ENCODE measurements at places on chromosomes 12 and 14.

- peak; percentile 9 for DNase-seq
Observed at GRCh38 chr14:34331728-34332623, 130.1 kb downstream of the SPTSSA start.

DNA sequence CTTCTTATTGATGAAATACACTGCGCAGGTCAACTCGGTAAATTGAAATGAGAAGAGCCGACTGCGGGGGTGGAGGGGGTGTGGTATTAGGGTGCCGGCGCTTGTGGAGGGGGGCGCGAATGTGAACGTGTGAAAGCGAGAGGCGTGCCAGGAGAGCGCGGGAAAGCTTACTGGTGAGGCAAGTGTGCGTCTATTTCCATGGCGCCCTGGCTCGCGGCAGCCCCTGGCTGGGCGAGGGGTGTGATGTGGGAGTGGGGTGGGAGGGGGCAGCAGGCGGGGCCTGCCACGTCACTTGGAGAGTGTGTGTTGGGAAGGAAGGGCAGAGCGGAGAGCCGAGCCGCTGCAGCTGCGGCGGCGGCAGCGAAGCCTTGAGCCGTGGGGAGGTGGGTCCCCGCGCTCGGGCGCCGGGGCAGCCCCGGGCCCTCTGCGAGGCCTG lies 88.8 kb downstream of the GALNT8 start:
- no peak for DNase-seq

DNA sequence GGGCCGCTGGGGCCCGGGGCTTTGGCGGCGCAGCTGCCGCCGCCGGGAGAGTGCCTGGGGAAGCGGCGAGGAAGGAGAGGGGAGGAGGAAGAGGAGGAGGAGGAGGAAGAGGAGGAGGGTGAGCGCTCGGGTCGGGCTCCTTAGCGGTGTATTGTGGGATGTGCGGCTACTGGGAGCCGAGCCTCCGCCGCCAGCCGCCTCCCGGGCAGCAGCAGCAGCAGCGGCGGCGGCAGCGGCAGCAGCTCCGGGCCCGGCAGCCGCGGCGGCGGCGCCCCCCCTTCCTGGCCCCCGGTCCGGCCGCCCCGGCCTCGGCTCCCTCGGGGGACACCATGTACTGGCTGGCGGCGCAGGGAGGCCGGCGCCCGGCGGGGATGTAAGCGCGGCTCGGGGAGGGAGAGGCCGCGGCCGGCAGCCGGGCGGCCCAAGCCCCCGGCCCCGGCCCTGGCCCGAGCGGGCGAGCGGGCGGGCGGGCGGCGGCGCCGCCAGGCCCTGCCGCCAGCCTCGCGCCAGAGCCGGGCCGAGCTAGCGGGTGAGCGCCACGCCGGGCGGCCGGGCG lies at the start of gene SETD1B:
Gene SETD1B (plus strand): TSS at position 149 of the 556 bp plus-strand sequence. CDS start 729 bp downstream, outside the sequence.
- DNase-seq: no peak

GRCh38 chr12:57173683-57174082 lies 26.3 kb upstream of the LRP1-AS start:
- DNase-seq: no peak

- no peak for DNase-seq
Observed at GRCh38 chr14:94158239-94158883, 15.8 kb upstream of the PPP4R4 start.

- no peak for DNase-seq
Observed at GRCh38 chr12:54306925-54307741, 6.3 kb upstream of the NFE2 start.

DNA sequence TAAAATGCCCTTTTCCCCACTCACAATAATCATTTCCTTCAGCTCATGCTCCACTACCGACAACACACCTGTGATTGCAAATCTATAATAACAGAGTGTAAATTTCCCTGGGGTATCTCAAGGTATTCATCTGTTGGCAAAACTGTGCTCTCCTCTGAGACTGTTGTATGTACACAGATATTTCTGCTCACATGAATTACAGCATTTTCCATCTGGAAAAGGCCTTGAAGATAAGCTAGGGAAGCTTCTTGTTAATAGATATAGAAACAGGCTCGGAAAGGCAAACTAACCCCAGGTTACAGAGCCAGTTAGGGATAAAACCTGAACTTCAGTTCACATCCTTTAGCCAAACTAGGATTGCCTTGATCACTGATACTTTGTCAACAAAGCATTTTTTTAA lies 210.4 kb upstream of the KRR1 start:
- no peak for DNase-seq

DNA sequence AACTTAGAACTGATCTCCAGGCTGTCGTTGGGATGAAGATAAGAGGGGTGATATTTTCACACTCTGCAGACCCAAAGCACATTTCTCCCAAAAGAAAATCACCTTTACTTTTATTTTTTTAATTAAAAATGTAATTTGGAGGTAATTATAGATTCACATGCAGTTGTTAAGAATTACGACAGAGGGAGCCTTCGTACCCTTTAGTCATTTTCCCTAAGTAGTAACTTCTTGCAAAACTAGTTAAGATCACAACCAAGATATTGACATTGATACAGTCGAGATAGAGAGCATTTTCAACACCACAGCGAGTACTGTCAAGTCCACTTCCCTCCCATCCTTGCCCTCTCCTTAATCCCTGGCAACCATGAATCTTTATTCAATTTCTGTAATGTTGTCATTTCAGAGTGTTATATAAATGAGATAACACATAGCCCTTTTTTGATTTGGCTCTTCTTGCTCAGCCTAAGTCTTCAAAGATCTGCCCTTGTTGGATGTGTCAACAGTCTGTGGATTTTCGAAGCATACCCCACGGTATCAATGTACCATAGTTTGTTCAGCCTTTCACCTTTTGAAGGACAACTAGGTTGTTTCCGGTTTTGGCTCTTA lies 39.6 kb downstream of the DNAH10 start:
- no peak for DNase-seq

- DNase-seq: no peak
Observed at GRCh38 chr12:106901276-106901675, 54.4 kb upstream of the TMEM263 start.

DNA sequence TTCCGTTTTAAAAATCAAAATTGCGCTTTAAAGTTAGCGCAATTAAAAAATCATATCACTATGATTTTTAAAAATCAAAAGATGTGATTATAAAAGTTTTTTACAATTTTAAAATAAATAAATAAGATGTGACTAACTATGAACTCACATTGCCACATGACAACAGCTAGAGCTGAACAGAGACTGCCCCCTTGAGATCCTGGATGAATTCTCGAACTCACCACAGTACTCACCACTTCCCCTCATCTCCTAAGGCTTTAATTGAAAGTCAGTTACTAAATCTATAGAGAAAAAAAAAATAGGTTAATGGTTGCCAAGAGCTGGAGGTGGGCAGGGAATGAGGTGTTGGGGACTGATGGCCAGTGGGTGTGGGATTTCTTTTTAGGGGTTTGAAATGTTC lies 384.2 kb downstream of the ZFP36L1 start:
- no peak for DNase-seq

- DNase-seq: no peak
Observed at GRCh38 chr12:109864916-109865315, 15.4 kb downstream of the GLTP start.

GRCh38 chr12:9911708-9912107 lies 20.5 kb downstream of the CLEC2A start:
- DNase-seq: no peak

- no peak for DNase-seq
Observed at GRCh38 chr12:11749943-11750690, 100.6 kb downstream of the ETV6 start.

- DNase-seq: no peak
Observed at GRCh38 chr14:57380935-57381334, 9.5 kb upstream of the NAA30 start.

- no peak for DNase-seq
Observed at GRCh38 chr12:67419810-67420209, 150.7 kb downstream of the CAND1 start.

DNA sequence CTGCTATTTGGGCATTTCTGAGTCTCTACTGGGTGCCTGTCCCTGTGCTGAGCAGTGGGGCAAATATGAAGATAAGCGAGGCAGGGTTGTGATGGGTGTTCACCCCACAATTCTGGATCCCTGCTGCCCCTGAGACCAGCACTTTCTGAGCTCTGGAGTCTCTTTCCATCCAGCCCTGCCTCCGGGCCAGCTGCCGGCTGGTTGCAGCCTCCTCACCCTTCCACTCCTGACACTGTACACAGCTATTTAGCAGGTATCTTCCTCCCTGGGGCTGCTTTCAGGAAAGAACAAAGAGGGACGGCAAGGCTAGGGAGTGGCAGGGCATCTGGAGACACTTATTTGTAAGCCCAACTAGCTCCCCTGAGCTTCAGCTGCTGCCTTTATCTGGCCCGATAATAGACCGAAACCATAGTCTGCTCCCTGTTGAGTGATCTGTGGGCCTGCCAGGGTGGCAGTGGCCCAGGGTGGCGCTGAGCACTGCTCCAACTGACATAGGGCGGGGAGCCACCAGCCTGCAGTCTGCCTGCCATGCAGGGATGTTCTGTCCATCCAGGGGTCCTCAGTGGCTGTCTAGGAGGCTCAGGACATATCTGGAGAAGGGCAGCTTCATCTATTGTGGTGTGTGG lies 7.6 kb upstream of the KRT80 start:
- no peak for DNase-seq

DNA sequence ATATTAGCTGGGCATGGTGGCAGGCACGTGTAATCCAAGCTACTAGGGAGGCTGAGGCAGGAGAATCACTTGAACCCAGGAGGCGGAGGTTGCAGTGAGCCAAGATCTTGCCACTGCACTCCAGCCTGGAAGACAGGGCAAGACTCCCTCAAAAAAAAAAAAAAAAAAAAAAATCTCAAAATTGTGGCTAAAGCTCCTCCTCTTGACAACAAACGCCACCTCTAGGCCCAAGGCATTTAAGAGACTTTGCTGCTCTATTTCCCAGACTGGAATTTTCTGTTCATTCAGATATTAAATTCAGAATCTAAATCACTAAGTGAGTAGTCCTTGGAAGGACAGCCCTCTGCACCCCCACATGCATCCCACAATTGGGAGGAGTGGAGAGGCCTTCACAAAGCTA lies 1.4 kb downstream of the ZFYVE1 start:
- DNase-seq: no peak

DNA sequence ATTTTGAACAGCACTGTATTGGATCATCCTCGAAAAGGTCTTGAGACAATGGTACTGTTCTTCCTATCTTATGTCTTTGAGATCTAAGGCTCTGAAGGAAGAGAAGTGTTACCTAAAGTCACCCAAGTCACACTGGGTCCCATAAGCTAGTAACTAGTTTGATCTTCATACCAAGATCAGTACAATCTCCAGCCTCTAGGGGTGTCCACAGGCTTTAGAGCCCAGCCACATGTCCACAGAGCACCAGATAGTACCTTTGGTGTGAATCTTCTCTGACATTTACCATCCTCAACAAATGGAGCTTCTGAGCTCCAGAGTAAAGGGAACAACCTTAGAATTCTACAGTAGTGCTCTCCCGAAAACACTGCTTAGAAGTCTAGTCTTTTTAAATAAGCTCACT lies 78.7 kb downstream of the KSR2 start:
- no peak for DNase-seq

DNA sequence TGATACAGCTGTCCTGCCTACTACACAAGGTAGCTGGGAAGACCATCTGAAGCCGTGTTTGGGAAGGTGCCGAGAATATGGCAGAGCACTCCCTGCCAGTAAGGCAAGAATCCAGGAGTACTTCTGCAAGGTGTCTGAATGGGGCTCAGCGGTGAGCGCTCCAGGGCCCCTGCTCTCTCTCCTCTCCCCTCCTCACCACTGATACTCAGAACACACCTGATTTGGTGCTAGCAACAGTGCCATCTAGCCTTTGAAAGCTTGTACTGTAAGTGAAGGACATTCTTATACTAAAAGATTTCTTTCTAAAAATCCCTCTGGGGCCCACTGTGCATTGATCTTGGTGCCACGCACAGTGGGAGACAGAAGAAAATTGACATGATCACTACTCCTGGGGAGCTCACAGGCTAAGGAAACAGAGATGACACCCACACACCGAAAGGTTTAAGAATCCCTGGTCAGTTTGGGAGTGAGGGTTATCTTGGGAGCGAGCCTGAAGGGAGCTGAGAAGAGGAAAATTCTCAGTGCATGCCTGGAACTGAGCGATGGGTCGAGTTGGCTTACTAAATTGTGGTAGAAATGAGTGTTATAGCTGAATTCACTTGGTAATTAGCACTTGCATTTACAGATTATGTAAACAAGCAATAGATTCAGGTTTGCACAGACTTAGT lies 216.9 kb downstream of the NTF3 start:
- no peak for DNase-seq

DNA sequence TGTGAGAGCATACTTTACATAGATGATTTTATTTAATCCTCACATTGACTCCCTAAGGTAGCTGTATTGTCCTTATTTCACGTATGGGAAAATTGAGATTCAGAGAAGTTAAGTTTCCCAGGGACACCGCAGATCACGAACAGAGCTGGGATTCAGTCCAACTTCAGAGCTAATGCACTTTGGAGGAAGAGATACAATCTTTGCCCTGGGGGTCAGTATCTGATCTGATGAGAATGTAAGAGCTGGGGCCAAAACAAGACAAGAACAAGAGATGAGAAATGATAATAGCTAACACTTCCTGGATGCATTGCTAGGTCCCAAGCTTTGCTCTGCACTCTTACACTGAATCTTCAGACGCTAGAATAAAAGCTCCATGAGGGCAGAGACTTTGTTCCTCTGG lies 6.0 kb upstream of the CSAD start:
- DNase-seq: no peak

- no peak for DNase-seq
Observed at GRCh38 chr14:24145690-24146452, 539 bp downstream of the PSME2 start.

DNA sequence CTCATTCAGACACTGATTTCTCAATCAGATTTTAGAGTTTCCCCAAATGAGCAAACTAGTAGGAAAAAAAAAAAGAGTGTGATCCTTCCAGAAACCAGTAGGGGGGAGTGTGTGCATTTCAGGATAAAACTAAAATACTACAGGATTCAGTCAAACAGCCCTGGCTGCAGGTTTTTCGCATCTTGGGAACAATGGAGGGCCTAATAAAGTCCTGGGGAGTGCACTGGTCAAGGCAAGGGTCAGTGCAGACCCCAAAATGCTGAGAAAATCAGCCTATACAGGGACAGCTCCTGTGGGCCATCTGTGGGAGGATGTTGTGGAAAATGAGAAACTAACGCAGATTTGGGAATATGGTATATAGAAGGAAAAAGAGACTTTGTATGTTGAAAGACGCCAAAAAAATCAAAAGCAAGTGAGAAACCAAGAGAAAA lies 22.2 kb upstream of the ABCD4 start:
- no peak for DNase-seq

DNA sequence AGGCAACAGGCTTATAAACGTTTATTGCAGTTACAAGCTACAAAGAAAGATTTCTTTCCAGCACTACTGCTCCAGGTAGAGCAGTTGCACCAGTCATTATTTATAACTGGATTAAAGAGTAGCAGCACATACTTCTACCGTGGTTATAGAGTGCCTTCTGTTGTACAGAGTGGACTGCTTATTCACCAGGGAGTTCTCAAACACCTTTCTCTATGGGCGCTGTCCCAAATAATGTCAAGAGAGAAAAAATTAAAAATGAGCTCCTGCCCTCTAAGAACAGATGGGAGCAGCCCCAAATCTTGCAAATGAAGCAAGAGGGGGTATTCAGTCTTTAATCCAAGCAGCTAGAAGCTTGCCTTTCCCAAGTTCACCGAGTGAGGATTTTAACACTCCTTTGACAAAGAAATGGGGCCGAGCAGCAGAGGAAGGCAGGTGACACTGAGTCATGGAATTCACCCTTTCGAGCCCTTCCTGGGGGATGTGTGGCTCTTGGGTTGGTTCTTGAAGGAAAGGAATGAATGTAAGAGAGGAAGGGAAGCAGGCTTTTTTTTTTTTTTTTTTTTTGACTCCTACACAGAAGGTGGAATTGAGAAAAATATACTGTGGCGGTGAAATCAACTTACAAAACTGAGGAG lies 181.2 kb downstream of the PRKCH start:
- no peak for DNase-seq
